Stimulated activated CD4-positive, alpha-beta T cell treated with anti-CD3 and anti-CD28 coated beads, Interleukin-2, amount 100 ng/mL, for 24 hours (primary cell): ENCODE measurements at places on chromosomes 2 and 18.

DNA sequence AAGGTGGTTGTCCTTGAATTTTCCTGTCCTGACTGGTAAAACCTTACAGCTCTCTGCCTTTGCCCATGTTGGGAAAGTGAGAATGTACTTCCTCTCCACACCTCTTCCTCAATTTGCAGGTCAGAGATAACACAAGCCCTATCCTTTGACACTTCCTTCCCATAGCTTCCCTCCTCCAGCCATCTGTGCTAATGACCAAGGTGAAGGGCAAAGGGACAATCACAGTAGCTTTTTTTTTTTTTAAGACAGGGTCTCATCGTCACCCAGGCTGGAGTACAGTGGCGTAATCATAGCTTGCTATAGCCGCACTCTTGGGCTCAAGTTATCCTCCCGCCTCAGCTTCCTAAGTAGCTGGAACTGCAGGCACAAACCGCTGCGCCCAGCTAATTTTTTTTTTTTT is 24.3 kb upstream of the STPG4 start:
- no peak for DNase-seq

GRCh38 chr2:187136646-187137045 is 287.7 kb upstream of the ZSWIM2 start:
- DNase-seq, result no peak

- DNase-seq, result no peak
Observed at GRCh38 chr2:62467475-62468321, 38.3 kb downstream of the TMEM17 start.

DNA sequence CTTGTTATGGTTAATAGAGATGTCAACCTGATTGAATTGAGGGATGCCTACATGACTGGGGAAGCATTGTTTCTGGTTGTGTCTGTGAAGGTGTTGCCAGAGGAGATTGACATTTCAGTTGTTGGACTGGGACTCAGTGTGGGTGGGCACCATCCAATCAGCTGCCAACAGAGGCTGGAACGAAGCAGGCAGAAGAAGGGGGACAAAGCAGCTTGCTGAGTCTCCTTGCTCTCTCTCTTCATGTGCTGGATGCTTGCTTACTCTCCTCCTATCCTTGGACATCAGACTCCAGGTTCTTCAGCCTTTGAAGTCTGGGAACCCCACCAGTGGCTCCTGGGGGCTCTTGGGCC is 22.2 kb upstream of the SMAD4 start:
- DNase-seq, result no peak

GRCh38 chr18:6215888-6216287 is 198.8 kb downstream of the L3MBTL4 start:
- no peak for DNase-seq

DNA sequence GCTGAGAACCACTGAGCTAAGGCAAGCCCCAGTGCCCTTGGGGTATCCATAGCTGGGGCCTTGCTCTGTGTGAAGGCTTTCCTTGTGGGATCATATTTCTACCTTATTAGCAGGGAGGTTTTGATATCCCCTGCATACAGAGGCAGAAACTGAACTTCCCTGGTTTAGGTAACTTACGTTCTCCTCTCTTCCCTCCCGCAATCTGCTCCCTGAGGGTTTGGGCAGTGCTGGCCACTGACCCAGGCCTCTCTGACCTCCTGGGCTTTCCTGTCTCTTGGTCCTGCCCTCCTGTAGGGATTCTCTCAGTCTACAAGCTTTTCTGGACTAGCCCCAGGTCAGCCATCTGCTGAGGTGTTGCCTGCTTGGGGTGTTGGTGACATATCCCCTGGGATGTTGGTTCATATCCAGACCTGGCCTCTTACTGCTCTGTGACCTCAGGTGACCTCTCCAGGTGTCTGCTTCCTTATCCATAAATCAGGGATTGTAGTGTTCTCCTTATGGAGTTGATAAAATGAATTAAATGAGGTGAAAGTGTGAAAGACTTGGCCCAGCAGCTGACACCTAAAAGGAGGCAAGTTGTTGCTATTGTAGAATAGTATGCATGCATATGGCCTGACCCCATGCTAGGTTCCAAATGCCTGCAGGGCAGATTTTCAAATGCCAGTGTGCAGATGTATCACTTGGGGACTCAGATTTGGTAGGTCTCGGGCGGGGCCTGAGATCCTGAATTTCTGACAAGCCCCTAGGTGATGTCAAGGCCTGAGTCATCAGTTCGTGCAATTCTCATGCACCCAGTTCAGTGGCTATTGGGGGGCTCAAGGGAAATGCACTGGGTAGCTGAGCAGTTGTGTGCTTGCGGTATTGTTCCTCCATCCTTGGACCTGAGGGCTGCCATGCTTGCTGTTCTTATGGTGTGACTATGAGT is 106.6 kb downstream of the FHOD3 start:
- DNase-seq, result no peak

DNA sequence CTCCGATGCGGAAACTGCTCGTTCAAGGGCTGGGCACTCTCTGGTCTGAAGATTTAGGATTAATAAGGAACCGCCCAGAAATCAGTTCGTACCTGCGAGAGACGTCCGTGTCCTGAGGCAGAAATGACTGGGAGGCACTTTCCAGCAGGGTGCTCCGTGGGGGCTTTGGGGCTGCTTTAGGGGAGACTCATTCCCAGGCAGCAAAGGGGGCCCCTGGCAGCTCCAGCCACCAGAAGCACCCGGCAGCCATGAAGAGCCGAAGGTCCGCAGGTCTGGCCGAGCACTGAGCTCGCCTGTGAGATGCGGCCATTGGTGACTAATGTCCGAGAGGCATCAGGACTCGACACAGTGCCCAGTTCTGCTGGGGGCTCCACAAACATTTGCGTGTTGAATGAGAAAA is 20.9 kb downstream of the KCNG2 start:
- no peak for DNase-seq

- DNase-seq, result no peak
Observed at GRCh38 chr2:103327966-103328365, 566.1 kb downstream of the TMEM182 start.

DNA sequence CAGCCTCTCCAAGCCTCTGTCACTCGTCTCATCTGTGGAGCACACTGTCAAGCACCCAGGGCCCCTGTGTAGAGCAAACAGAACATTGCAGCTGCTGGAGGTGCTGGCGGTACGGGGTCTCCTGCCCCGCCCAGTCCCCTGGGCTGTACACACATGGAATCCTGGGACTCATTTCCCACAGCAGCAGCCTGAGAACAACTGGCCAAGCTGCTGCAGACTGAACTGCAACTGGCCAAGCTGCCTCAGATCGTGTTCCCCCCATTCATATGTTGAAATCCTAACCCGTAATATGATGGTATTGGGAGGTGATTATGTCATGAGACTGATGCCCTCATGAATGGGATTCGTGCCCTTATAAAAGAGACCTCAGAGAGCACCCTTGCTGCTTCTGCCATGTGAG is 130.5 kb downstream of the NCK2 start:
- no peak for DNase-seq

- DNase-seq, result no peak
Observed at GRCh38 chr18:76386886-76387285, 108.2 kb downstream of the ZNF516 start.

- DNase-seq, result peak; percentile 83
Observed at GRCh38 chr2:240624950-240625621, at the start of gene GPR35. Gene GPR35 (plus strand): TSS chr2:240625480. CDS start chr2:240629953, 4,473 bp downstream.

DNA sequence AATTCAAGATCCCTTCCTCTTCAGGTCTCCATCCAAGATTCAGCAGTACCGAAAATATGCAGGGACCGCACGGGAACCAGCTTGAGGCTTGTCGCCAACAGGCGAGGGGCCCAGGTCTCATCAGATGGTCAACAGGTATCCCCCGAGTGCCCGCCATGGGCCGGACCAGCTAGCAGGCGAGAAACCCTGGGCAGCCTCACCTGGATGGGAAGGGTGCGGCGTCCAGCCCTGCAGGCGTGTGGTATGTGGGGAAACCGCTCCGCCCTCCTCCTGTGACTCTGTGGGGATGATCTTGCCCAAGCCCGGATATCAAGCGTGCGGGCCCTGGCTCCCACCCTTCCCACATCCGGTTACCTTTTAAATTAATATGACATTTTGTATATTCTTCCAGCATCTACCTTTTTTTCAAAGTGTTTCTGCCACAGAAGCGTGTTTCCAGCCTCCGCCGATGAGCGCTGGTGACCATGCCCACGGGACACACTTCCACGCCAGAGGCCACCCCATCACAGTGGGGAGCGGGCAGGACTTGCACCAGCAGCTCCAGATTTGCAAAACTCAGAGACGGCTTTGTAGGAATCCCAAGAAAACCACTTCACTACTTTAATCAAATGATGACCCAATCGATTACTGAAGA is 33.2 kb downstream of the ZNF516 start:
- no peak for DNase-seq

DNA sequence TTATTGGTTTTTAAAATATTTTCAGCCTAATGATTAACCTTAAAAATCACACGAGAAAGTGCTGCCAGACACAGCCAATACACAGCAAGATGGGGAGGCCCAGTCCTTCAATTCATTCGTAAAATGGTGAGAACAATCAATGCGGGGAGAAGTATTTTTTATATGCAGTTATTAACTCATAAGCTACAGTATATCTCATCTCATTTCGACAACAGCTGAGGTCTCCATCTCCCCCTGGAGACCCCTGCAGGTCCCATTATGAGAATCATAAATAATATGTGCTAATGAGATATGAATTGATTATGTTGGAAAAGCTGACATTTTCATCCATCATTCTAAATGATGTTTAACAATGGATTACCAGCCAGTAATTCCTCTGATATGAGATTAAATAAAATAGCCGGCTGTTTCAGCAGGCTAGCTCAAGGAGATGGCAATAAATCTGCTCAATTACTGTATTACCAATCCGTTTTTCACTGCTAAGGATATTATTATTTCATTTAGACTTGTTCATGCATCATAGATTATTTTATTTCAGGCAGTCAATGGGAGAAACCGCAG is 535.8 kb downstream of the GALR1 start:
- DNase-seq, result no peak

DNA sequence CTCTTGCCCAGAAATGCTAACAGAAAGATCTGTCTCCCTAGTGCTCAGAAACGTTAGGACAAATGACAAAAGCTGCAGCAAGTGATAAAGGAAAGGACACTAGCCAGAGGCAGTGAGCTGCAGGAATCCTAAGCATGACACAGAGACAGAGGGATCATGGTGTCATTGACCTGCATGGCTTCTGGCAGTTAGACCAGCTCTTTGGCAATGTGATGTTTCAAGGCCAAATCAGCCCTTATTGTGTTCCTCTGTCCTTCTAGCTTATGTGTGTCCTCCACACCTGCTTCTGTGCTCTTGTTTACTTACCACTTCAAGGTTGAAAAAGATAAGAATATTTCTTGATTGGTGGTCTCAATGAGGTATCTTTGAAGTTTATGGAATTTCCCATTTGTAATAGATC is 120.8 kb downstream of the RHBDD1 start:
- no peak for DNase-seq

DNA sequence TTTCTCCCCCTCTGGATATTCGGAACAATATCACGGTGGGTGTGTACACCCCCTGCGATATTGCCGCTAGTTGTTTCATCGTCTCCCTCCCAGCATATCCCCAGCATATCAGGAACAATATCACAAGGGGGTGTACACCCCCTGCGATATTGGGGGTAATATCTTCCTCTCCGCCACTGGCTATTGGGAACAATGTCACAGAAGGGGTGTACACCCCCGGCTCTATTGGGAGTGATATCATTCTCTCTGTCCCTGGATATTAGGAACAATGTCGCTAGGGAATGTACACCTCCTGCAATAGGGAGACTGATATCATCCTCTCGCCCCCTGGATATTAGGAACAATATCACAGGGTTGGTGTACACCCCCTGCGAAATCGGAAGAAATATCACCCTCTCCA is 1932.0 kb downstream of the SUCLG1 start:
- DNase-seq, result no peak

- no peak for DNase-seq
Observed at GRCh38 chr2:263022-263738, 652 bp downstream of the SH3YL1 start.

DNA sequence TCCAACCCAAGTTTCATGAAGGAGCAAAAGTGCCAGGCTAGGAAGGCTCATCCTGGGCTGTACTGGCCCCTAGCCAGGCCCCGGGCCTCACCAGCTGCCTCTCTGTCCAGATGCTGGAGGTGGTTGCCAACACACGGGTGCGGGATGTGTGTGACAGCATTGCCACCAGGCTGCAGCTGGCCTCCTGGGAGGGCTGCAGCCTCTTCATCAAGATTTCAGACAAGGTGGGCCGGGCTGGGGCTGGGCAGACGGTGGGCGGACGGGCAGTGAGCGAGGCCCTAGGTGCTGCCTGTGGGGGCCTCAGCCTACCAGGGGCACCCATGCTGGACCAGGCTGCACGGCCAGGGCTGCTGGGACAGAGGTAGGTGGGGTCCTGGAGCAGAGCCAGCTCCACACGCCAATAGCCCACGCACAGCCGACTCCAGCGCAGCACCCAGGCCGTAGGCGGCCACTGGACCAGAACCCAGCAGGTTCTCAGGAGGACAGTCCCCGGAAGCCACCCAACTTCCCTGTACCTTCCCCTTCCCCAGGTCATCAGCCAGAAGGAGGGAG is 11.8 kb upstream of the GPR17 start:
- no peak for DNase-seq

GRCh38 chr18:13216711-13217465 is 1.7 kb upstream of the LDLRAD4 start:
- DNase-seq, result peak; percentile 68

- DNase-seq, result no peak
Observed at GRCh38 chr18:30679285-30679930, 363.1 kb downstream of the DSC3 start.

DNA sequence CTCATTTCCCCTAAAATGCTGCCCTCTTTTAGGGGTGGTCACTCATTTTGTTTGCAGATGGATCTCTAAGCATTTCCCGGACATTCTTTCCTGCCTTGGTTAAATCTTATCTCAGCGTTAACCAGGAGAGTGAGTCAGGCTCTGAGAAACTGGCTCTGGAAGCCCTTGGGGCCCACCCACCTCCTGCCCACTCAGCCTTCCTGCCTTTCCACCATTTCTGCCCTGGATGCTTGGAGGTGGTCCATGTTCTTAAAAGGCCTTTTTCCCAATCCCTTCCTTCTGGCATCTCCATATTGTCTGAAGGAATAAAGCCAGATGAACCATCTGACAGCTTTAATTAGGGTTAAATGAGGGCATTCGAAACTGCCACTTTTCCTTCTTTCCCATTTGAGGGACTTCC is 9.5 kb downstream of the HK2 start:
- DNase-seq, result no peak

GRCh38 chr2:120786038-120786960 is 50.6 kb downstream of the GLI2 start:
- DNase-seq, result no peak

- peak; percentile 50 for DNase-seq
Observed at GRCh38 chr2:205563646-205564045, 118.7 kb upstream of the NRP2 start.
